ENCODE measurements at places on chromosomes 7 and 10.

DNA sequence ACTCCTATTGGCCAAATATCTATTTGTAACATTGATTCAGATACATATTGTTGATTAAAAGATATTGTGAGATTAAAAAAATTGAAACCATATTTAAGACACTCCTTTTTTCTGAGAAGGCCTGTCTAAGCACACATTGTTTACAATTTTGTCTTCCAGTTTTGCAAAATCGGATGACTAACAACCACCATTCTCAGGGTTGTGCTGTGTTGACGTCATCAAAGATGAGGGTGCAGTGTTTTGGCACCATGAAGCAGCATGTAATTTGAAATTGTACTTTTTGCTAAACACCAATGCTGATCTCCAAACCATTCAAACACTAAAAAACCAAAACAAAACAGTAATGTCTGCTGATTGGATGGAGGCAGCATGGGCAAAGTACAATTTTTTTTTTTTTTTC lies 7.4 kb downstream of the CREB5 start:
- DNase-seq, result no peak

GRCh38 chr7:117270371-117270770 lies 52.5 kb downstream of the WNT2 start:
- no peak for DNase-seq

GRCh38 chr7:45066409-45066808 lies 22.4 kb downstream of the NACAD start:
- DNase-seq, result no peak

DNA sequence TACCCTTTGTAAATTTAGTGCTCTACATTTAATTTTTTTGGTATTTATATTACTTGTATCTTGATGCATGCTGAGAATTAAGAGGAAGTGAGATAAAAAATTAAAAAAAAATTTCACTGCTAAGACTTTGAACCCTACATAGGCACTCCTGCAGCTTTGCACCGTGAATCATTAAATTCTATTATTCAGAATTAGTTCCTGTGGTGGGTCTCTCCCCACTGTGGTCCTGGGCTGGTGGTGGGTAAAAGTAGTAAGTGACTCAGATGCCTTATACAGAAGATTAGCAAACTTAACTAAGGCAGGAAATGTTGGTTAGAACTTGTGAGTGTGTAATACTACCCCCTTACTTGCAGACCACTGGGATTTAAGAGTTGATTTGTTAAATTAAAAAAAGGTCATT lies 72.6 kb downstream of the AP3M1 start:
- DNase-seq, result no peak

GRCh38 chr10:106929291-106929895 lies 235.1 kb downstream of the SORCS1 start:
- DNase-seq, result no peak

DNA sequence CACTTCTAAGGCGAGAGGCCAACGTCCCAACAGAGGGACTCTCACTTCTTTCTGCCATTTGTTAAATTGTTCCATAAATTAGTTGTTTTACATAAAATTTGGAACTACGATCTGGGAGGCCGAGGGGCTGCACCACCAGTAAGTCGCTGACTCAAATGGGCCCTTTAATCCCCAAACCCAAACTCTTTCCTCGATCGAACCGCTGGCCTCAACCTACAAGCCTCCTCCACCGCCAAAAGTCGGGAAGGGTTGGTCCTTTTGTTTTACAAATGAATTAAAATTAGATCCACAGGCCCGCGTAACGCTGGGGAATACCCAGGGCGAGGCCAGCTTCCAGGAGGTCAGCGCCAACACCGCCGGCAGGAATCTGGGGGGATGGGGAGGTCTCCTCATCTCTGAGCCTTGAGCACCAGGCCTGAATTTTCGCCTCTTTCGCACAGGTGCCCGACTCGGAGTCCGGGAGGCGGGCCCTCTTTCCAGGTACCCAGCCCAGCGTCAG lies 1.2 kb upstream of the FOXI2 start:
- DNase-seq, result no peak

DNA sequence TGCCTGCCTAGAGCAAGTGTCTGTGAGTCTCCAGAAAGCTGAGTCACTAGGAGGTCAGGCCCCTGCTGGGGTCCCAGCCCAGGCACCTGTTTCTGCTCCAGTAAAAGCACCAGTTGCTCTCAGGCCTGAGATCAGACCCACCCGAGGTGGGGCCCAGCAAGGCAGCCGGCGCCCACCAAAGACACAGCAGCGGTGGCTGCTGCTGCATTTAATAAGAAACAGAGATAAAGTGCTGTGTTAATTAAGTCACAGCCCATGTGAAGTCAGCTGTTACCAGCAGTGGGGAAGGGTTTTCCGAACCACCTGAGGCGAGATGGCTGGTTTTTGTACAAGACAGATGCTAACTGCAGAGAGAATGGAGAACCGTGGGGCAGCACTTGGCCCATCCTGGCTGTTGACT lies 12.1 kb upstream of the LRRC18 start:
- DNase-seq, result no peak

DNA sequence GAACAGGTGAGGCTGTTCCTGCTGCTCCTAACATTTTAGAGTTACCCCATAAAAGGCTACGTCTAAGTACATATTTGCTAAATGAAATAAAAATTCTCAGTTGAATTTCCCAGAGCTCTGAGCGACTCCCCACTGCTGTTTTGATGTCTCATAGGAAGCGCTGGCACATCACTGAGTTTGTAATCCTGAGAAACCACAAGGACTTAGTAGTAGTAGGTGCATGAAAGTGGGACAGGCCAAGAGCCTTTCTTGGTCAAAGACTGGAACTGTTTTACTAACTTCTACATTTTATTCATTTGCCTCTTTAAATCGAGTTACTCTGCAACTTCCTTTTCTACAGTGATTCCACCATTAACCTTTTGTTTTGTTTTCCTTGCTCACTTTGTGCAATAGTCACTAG lies 85.9 kb downstream of the XPNPEP1 start:
- DNase-seq, result no peak

DNA sequence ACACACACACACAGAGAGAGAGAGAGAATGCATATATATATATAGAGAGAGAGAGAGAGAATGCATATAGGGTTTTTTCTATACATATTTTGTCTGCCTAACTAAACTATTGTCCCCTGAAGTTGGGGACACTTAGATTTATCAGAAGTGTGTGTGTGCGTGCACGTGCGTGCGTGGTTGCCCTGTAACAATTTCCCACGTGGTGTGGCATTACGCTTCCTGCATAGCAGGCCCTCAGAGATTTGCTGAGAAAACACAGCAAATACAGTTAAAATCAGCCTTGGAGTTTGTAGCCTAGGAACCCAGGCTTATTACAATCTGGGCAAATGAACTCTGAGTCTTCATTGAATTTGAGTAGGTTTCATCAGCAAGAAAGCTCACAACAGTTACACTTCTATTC lies 14.7 kb downstream of the RNF32 start:
- DNase-seq, result no peak

DNA sequence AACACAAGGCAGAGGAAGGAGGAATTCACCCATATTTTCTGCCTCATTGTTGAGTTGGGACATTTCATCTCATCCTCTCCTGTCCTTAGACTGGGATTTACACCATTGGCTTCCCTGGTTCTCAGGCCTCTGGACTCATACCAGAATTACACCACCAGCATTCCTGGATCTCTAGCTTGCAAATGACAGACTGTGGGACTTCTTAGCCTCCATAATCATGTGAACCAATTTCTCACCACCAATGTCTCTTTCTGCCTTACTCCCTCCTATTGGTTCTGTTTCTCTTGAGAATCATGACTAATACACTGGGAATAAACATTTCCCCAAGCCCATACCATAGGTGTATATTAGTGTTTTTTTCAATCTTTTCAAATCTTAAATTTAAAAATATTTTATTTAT lies 2.9 kb upstream of the ZNF33A start:
- DNase-seq, result no peak

GRCh38 chr7:71470830-71471229 lies 338.9 kb downstream of the GALNT17 start:
- DNase-seq, result no peak

GRCh38 chr7:69609541-69610373 lies 11.5 kb downstream of the AUTS2 start:
- no peak for DNase-seq

DNA sequence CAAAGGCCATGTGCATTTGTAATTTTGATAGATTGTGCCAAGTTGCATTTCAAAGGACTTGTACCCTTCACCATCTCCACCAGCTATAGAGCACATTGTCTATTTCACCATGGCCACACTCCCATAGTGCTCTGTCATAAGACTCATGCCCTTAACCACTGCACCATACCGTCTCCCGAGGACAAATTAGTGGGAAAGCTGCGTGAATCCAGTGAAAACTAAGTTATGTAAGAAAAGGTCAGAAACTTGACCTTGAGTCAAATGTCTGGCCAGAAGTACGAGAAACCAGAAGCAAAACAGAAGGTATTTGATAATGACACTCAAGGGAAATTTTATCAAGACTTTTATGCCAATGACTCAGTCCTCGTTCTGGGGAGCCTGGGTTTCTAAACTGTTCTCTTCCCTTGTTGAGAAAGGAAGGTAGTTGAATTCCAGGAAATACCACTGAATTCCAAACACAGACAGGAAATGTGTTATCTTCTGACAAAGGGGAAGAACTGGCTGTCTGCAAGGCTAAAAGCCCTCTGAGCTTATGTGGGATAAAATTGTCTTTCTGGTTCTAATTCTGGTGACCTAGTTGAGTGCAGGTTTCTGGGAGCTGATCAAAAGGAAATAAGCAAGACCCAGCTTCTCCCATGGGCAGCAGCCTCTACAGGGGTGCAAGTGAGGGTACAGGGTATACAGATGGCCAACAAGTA lies 49.7 kb downstream of the CDK1 start:
- DNase-seq, result no peak

- DNase-seq, result no peak
Observed at GRCh38 chr7:22545529-22545928, 45.5 kb upstream of the STEAP1B start.

- no peak for DNase-seq
Observed at GRCh38 chr10:48557511-48558123, 47.3 kb downstream of the ARHGAP22 start.

DNA sequence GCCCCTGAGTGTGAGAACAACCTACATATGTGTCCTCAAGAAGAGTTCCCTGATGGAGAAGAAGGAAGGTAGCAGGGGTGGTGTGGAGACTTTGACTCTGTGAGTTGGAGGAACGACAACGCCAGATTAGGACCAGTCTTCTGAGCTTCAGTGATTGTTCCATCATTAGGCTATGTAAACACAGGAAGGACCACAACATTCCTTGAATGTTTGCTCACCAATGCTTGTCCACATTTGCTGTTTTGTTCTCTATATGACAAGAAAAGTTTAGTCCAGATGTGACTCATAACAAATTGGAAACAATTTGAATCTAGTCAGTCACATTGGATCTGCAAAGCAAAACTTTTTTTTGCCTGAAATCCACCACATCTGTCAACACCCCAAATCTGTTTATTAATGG lies 62.7 kb downstream of the ENTPD1 start:
- no peak for DNase-seq

DNA sequence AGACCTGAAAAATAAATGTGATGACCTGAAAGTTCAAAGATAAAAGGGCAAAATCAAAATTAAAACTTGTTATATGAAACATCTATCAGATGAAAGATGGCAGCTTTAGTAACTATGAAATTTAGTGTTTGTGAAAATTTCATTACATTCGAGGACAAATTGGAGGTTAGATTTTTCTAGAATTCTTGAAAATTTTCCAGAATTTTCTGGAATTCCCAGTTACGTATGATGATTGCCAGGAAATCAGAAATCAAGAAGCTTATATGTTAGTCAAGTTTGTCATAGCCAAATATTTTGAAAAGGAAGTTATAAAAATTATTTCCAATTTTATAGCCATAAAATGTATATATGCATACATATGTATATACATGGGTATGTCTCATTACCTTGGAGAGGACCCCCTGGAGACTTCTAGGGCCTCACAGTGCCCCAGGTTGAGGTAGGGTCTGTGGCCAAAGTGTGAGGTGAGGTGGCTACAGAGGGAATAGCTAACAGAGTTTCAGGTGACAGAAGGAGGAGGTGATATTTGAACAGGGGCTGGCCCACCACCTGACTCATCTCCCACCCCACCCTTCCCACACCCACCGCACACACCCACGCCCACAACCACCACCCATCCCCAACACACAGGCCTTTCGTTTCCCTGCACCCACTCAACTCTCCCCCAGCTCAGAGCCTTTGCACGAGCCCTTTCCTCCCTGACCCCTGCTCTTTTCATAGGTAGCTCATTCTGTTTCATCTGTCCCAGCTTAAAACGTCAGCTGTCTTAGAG lies 21.5 kb downstream of the C10orf105 start:
- DNase-seq, result no peak

Data from nucleus accumbens (tissue), 56 donors.